NCI-H446 treated with DMSO at 0.1 percent for 48 hours (cell line): ENCODE measurements at places on chromosomes 12 and 14.
A peak's percentile ranks its signal among the peaks of the same experiment; 100 is the strongest.

DNA sequence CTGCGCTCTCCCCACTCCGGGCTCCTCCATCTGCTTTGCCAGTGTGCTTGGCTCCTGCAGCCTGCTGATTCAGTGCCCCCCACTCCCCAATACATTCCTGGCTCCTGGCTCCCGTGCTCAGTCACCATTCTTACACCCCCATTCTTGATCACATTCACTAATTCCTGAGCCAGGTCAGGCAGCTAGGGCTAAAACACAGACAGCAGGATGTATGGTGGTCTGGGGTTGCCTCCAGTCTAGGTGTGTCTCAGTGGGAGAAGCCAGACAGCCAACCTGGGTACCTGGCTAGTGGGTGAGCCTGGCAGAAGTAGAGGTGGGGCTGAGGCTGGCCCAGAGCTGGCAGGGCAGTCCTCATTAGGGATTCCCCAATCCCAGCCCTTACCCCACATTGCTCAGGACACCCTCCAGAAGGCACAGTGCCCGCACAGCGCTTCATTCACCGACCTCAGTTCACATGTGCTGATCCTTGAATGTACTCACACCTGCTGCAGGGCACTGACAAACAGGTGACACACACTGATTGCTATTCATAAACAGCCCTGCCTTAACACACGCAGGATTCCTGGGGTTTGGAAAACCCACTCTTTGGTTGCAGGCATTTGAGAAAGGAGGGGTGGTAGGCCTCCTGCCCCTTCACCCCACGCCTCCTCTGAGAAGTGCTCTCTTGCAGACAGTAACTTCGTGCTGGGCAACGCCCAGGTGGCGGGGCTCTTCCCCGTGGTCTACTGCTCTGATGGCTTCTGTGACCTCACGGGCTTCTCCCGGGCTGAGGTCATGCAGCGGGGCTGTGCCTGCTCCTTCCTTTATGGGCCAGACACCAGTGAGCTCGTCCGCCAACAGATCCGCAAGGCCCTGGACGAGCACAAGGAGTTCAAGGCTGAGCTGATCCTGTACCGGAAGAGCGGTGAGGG is 1.7 kb downstream of the KCNH3 start:
- DNase-seq: no peak

- DNase-seq: no peak
Observed at GRCh38 chr12:92412856-92413255, 267.2 kb upstream of the BTG1 start.

- DNase-seq: no peak
Observed at GRCh38 chr12:112161711-112162110, 36.4 kb downstream of the TRAFD1 start.

DNA sequence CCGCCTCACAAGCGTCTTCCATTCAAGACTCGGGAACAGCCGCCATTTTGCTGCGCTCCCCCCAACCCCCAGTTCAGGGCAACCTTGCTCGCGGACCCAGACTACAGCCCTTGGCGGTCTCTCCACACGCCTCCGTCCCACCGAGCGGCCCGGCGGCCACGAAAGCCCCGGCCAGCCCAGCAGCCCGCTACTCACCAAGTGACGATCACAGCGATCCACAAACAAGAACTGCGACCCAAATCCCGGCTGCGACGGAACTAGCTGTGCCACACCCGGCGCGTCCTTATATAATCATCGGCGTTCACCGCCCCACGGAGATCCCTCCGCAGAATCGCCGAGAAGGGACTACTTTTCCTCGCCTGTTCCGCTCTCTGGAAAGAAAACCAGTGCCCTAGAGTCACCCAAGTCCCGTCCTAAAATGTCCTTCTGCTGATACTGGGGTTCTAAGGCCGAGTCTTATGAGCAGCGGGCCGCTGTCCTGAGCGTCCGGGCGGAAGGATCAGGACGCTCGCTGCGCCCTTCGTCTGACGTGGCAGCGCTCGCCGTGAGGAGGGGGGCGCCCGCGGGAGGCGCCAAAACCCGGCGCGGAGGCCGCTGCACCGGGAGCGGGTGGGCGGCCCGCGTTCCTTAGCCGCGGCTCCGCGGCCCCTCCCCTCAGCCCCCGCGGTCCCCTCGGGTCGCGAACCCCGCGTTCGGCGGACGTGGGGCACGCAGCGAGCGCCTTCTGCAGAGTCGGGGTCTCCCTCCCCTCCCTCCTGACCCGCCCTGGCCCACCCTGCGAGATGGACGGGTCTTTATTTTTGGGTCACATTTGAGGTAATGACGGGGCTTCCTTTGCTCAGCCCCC is at the start of gene UBC:
UBC (minus strand) TSS at position 259 of the 847 bp plus-strand sequence. CDS start 879 bp downstream, outside the sequence.
- DNase-seq: no peak

DNA sequence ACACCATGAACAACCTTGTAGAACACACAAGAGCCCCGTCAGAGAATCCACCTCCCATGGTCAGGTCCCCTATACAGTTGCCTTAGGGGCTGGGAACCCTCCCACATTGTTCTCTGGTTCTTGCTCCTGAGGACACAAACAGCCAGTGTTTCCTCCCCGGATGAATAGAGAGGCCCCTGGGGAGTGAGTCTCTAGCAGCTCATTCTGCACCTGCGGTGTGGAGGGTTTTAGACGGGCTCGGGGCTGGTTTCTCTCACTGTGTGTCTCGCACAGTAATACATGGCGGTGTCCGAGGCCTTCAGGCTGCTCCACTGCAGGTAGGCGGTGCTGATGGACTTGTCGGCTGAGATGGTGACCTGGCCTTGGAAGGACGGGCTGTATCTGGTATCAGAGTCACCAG is 1052.1 kb downstream of the TMEM121 start:
- DNase-seq: no peak

GRCh38 chr12:45775964-45776363 is 46.5 kb downstream of the ARID2 start:
- no peak for DNase-seq

DNA sequence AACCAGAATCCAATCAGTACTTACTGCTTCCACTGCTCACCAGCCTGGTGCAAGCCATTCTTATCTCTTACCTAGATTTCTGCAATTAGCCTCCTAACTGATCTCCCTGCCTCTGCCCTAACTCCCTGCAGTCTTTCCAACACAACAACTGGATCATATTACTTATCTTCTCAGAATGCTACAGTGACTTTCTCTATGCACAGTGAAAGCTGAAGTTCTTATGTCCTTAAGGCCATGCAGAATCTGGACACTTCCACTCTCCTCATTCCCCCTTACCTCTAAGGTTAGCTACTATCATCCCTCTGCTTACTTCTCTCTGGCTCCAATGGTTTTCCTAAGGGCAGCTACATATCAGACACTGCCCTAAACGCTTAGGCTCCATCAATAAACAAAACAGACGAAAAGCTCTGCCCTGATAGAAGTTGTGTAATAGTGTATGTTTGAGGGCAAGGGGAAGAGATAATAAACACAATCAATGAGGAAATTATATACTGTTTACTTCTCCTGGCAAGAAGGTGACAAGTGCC is 4.0 kb downstream of the KTN1 start:
- DNase-seq: no peak

DNA sequence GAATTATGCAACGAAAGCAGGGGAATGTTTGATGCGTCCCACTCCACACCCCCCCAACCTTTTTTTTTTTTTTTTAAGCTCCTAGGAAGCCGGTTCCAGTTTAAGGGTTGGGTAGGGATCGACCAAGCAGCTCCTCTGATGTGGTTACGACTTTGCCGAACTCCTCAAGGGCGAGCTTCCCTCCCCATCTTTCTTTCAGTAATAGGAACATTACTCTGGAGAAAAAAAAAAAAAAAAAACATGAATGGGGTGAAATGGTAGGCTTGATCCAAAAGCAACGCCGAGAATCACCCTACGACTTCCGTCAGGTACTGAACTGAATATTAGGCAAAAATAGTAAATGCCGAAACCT is 9.6 kb downstream of the BMP4 start:
- no peak for DNase-seq

- no peak for DNase-seq
Observed at GRCh38 chr12:117640511-117640910, 279.1 kb upstream of the NOS1 start.

DNA sequence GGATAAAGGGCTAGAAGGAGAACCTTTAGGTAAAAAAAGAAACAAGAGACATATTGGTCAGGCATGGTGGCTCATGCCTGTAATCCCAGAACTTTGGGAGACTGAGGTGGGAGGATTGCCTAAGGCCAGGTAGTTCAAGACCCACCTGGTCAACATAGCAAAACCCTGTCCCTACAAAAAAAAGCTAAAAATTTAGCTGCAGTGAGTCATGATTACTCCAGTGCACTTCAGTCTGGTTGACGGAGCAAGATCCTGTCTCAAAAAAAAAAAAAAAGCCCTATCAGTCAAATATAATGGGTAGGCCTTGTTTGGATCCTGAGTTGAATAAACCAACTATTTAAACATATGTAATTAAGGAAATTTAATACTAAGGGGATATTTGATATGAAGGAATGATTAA is 54.2 kb downstream of the PPP1R36 start:
- no peak for DNase-seq

DNA sequence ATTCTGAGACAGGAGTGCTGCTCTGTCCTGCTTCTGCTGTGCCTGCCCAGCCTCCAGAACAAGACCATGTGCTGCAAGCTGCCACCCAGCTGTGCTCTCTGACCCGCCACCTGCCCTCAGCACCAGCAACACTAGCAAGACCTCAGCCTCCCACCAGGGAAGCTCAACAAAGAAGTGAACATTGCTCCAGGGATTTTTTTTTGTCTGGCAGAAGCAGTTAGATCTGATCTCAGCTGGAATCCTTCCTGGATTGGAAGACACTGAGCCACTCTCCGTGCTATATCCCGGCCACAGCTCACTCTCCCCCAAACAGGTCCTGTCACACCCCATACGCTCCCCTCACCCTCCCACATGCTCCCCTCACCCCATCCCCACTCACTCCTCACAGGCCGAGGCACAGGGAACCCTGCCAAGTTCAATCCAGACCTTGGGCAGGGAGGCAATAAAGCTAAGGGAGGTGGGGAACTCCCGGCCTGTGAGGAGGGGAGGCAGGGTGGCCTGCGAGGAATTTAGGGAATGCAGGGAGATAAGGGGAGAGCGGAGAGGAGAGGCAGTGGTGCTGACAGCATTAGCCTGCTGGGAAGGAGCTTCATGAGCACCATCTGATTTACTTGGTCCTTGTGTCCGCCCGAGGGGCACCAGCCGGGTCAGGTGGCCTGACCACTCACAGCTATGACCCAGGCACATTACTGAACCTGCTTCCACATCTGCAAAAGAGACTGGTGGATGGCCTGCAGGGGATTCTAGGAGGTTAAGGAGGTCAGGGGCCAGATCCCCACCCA is 29.7 kb downstream of the CCDC85C start:
- peak; percentile 72 for DNase-seq

- DNase-seq: peak; percentile 1
Observed at GRCh38 chr14:57066887-57067513, 201.7 kb downstream of the EXOC5 start.

DNA sequence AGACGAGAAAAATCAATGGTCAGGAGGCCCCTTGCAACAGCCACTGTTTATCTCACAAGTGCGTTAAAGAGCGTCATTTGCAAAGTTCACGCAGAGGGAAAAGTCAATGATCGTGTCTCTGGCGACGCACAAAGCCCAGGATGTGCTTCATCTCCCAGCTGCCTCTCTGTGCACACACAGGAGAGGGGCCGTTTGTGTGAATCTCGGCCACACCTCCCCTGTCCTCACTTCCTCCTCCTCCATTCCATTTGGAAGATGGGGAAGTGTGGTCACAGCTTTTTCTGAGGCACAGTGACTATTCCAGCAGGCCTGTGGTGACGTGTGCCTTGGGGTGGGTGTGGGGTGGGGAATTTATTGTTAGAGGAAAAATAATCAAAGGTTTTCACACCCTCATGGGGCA is 90.4 kb downstream of the RBM19 start:
- DNase-seq: no peak

DNA sequence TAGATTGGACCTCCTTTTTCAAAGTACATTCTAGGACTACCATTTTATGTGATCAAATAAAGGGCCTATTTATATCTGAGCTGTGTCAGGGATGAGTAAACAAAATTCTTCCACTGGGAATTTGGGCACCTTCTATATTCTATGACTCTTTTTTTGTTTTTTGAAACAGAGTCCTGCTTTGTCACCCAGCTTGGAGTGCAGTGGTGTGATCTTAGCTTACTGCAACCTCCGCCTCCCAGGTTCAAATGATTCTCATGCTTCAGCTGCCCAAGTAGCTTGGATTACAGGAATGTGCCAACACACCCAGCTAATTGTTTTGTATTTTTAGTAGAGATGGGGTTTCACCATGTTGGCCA is 64.8 kb downstream of the DRAM1 start:
- no peak for DNase-seq

- DNase-seq: no peak
Observed at GRCh38 chr14:60636879-60637478, 12.3 kb downstream of the SIX1 start.
